ENCODE measurements at places on chromosomes 2 and 18. TPM values are rescaled to one million over a fixed set of nuclear protein-coding genes. Genes with fewer than 3 reads are reported as not detected.

Gene RNF152
- 123 TPM for total RNA-seq

Gene IL18R1
- 0.82 TPM for total RNA-seq

Gene CKAP2L
- 4.5 TPM for total RNA-seq

Gene CUL3
- total RNA-seq: 44.2 TPM

Gene PELI1
- total RNA-seq: 87.3 TPM

Gene AAMP
- 132 TPM for total RNA-seq

Gene RFX8
- 0.49 TPM for total RNA-seq

Gene FAP
- total RNA-seq: 9.7 TPM

Gene CTAGE1
- not detected for total RNA-seq

Gene DSG4
- total RNA-seq: not detected

Gene OR6B2
- not detected for total RNA-seq

Gene EPB41L3
- total RNA-seq: 27.3 TPM

Gene PTGR3
- total RNA-seq: 6.8 TPM

Gene SERPINB12
- not detected for total RNA-seq

Gene AP1S3
- 2.3 TPM for total RNA-seq

Gene MYO7B
- total RNA-seq: 0.06 TPM

Gene FSIP2
- 0.44 TPM for total RNA-seq

Gene ZBTB7C
- under 0.01 TPM for total RNA-seq

Gene DOK1
- total RNA-seq: 18.3 TPM

Gene CDH2
- 4.7 TPM for total RNA-seq

Gene KIAA2012
- total RNA-seq: not detected

Gene TWSG1
- total RNA-seq: 67.2 TPM

Gene NT5C1B
- total RNA-seq: not detected

Gene MPHOSPH10
- 21.1 TPM for total RNA-seq

Gene RGPD3
- under 0.01 TPM for total RNA-seq

Gene DAPL1
- not detected for total RNA-seq

Gene ST3GAL5
- total RNA-seq: 9.2 TPM

Gene TXNDC2
- total RNA-seq: not detected

Gene REG3A
- not detected for total RNA-seq

Gene IL36A
- not detected for total RNA-seq

Gene GPR39
- total RNA-seq: 0.31 TPM

Gene GALNT14
- 0.13 TPM for total RNA-seq

Gene HNRNPA3
- 72.6 TPM for total RNA-seq

Gene CABLES1
- 9.7 TPM for total RNA-seq

Gene ZC3H15
- total RNA-seq: 51.3 TPM

Gene LTBP1
- total RNA-seq: 9.2 TPM

Gene CHN1
- total RNA-seq: 11.5 TPM

Gene CRYBA2
- not detected for total RNA-seq

Gene PSMD14
- total RNA-seq: 62.3 TPM

Gene MEP1B
- total RNA-seq: 0.25 TPM
